Natural killer cell treated with Interleukin-12 subunit alpha and Interleukin-12 subunit beta and Interleukin-15 and Interleukin-18, amount 100 ng/mL, for 72 hours (primary cell): ENCODE measurements at places on chromosomes 7 and 10.

GRCh38 chr10:122981066-122981464 is 864 bp downstream of the PSTK start:
- no peak for DNase-seq

GRCh38 chr7:142153400-142153799 is 41.9 kb downstream of the MGAM2 start:
- no peak for DNase-seq

DNA sequence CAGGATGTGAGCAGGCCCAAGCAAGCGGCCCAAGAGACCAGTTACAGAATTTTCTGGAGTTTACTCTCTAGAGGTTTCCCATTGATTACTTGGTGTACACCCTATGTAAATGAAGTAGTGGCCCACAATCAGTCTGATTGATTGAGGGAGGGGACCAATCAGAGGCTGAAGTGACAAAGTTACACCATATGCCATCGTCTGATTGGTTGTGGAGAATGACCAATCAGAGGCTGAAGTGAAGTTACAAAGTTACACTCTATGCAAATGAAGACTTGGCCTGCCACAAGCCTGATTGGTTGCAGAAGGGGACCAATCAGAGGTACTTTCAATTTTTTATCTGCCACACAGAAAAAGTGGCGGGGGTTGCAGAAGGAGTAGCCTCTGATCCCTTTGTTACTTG is 83.7 kb downstream of the KIF20B start:
- no peak for DNase-seq

GRCh38 chr7:117874191-117874700 is 1.0 kb upstream of the CTTNBP2 start:
- no peak for DNase-seq

DNA sequence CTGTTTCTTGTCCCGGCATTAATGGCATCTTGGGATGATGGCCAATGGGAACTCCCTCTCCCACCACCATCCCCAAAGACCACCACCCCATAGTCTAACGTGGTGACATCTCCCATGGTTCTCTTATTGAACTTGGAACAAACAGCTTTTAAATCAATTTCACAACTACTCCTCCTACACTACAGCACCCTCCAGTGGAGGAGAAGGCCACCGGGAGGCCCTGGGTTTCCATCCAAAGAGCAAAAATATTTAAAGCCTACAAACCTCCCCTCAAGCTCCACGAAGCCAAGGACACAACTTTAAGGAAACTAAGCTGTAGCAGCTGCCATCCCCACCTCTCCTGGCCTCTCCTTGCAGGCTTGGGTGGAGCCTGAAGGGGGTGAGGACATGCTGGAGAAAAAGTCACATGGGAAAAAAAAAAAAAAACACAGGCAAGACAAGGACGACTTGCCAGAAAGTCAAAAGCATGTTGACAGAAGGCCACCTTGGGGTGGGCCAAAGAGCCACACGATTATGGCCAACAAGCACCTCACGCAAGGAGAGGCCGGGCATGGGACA is 94.0 kb upstream of the LANCL2 start:
- no peak for DNase-seq

DNA sequence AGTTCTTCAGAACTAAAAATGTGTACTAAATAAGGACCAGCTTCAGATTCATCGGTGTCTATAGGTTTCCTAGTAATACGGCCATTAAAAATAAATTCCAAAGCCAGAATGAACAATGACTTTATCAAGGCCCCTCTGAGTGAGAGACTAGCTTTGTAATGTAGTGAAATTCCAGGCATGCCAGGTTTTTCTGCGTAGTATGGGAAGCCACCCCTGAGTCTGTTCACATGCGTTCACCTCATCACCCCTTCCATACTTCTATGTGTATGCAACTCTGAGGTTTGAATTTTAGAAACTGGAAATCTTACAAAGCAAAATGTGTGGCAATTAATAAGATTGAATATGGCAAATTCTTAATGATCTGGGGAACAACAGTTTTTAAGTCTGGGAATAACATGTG is 24.5 kb downstream of the RNF32 start:
- DNase-seq: no peak

GRCh38 chr7:8246020-8246419 is 15.9 kb downstream of the ICA1 start:
- no peak for DNase-seq

DNA sequence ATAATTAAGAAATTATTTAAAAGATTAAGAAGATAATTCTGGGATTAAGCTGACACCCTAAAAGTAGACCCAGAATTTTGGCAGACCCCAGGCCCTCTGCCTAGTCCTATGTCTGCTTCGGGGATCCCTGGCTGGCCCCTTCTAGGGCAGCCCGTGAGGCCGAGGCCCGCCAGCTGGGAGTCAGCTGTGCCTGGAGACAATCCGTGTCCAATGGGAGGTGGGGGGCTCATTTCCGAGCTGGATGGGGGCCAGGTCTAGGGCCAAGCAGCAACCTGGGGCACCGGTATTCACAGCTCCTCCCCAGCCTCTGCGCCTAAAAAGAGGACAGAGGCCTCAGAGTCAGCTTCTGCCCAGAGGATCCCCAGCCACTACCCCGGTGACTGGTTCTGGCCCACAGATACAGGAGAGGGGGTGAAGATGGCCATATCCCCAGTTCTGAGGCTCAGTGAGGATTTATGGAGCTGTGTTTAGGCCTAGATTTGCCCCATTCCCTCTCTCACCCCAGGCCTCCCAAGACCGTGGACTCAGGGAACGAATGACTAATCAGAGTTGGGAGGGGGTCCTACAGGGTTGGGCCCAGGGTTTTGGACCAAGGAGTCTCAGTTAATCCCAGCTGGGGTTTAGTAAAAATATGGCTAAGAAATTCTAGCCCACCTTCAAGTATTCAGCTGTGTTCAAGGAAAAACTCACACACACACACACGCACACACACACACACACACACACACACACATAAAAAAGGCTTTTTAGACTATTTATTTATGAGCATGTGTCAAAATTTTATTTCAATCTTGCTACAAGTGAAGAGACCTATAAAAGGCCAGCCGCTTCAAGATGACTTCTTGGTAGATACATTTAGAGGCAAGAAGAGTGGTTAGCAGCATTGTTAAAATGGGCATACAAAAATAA is 37.4 kb upstream of the LBX1 start:
- no peak for DNase-seq

DNA sequence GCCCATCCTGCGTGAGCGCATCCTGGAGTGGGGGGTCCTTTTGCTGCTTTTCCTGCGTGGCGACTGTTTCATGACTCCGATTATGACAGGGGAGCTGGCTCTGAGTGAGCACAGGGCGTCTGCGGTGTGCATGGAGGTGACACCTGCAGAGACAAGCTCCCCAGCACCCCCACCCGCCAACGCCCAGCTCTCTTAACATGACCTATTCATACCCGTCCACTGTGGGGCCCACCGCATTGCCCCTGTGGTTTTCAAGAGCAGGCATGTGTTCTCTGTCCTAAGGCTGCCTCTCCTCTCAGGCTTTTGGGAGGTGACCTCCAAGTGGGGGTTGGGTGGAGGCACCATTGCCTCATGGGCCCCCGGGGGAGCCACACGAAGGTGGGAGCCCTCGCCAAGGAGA is 500.7 kb downstream of the TCERG1L start:
- DNase-seq: no peak

DNA sequence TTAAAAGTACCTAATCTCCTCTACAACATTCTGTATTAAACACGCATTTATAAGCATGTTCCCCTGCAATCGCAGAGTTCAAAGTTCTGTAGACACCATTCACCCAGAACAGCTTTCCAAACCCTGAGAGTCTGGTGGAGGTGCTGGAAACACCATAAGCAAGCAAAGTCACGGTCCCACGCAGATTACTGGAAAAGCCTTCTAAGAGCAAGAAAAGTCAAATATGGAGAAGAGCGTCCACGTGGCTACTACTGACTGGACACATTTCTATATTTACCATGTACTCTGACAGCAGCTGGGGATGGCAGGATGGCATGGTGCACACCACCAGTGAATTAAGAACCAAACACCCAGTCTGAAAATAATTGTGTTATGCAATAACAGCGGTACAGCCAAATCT is 97.7 kb downstream of the PARD3 start:
- no peak for DNase-seq

- no peak for DNase-seq
Observed at GRCh38 chr7:20227291-20227795, 10.2 kb upstream of the MACC1 start.

GRCh38 chr7:138932427-138932826 is 48.8 kb downstream of the KIAA1549 start:
- DNase-seq: no peak

DNA sequence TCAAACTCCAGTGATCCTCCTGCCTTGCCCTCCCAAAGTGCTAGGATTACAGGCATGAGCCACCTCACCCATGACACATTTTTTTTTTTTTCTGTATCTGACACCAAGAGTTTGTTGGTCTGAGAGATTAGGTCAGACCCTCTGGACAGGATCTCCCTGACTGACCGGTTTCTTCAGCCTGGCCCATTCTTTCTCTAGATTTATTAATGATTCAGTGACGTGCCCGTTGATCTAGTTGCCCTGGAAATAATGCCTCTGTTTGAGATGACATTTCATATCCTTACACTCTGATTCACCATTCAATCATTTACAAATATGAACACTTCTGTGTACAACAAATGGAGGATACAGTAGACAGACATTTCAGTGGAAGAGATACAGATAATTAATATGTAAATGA is 1.4 kb upstream of the ZNF212 start:
- no peak for DNase-seq

DNA sequence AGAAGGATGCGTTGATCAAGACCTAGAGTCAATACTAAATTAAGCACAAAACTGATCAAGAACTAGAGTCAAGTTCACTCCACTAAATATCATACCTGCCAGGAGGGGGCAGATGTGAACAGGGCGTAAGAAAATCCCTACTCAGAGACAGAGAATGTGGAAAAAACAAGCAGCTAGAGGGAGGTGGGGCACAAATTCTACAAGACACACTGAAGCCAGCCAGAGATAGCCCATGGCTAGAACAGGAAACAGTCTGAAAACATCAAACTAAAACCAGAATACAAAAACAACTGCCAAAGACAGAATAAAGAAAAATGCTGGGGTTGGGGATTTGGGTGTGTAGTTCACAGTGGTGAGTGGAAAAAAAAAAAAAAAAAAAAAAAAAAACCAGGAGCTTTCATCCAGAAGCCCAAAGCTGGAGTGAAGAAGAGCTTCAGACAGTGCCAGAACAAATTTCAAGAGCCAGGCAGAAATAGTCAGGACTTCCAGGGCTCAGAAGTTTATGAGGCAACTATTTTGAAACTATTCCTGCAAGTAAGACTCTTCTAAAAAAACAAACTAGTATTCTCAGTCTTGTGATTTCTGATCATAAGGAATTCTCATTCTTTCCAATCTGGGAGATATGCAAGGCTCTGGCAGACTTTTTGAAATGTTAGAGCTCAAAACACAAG is 118.3 kb downstream of the CCDC71L start:
- no peak for DNase-seq

DNA sequence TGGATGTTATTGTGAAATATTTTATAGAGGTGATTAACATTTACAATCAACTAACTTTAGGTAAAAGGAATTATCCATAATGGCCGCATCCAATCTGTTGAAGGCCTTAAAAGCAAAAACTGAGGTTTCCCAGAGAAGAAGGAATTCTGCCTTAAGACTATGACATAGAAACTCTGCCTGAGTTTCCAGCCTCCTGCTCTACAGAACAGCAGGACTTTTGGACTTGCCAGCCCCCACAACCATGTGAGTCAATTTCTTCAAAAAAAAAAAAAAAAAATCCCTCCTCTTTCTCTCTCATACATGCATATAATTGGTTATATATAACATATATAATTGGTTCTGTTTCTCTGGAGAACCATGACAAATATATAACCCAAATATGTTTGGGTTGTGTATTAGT is 15.4 kb downstream of the SLC25A28 start:
- DNase-seq: no peak

DNA sequence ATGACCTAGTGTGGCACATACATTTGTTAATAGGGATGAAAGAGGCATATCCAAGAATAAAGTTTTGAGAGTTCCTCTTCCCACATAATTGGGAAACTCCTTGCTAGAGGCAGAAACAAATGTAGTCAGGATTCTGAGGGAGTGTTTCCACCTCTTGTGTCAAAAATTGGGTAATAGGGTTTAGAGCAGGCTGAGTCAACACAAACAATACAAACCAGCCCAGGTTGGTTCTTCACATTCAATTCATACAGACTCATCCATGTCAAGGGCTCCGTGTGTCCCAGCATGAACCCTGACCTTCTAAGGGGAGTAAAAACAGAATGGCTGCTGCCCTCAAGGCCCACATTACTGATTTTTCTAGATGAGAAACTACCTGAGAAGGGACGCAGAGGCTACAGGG is 75.3 kb downstream of the GLI3 start:
- no peak for DNase-seq

DNA sequence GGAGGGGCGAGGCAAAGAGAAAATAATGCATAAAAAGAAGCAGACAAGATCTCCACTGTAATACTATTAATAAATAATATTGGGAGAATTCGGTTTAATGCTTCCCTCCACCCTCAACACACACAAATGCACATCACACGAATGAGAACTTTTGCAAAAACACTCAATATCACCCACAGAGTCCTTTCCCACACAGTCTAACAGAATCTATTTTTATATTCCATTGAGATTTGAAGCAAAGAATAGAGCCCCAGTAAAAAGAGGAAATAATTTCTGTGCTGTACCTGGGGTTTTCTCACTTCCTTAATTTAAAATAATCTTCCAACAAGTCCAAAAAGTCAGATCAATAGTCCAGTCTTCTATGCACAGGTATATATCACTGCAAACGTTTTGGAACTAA is 17.0 kb downstream of the PIK3AP1 start:
- no peak for DNase-seq

DNA sequence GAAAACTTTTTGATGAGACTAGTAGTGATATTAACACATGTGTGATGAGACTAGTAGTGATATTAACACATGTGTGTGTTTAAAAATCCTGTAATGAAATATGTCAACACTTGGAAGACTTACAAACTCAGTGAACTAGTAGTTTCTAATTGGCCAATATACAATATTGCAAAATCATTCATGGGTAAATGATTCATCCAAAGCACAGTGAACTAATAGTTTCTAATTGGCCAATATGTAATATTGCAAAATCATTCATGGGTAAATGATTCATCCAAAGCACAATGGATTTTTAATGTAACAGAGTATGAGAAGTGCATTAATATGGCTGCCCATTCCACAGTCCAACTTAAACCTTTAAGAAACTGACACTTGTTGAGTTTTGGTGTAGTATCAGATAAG is 77.8 kb downstream of the ATAD1 start:
- DNase-seq: no peak

- DNase-seq: no peak
Observed at GRCh38 chr7:101185258-101185839, 5.3 kb upstream of the NAT16 start.

- no peak for DNase-seq
Observed at GRCh38 chr10:47276576-47277351, 23.2 kb upstream of the GDF10 start.

DNA sequence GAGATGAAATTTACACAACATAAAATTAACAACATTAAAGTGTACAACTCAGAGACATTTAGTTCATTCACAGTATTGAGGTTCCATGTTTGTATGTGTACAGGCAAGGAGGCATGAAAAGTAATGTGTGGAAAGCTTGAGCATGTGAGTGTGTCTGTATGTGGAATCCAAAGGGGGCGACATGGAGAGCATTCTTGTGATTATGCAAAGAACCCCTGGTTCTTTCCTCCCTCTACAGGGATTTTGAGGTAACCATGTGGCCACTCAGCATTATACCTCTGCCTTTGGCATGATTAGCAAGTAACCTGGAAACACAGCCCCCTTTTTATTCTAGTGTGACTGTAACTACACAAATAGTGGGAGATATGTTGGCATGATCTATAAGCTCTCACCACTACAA is 21.0 kb downstream of the OR2F1 start:
- no peak for DNase-seq
